ENCODE measurements at places on chromosomes 6 and 20.

- no peak for DNase-seq
Observed at GRCh38 chr6:10381133-10381829, 33.6 kb downstream of the TFAP2A start.

DNA sequence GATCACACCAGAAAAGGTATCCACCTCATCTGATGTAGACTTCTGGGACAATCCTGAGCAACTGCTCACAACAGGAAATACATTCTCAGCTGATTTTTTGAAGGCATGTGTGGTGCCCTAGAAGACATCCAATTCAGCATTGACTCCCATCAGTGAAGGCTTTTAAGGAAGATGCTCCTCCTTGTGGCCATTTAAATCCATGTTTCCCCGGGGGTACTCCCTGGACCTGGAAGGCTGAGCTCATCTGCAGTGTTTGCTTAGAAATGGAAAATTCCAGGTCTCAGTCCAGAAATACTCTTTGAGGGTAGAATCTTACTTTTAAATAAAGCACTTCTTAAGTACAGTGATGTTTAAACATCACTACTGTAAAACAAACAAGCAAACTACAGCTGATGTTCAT, 195.5 kb upstream of the PDE10A start:
- DNase-seq: no peak

GRCh38 chr6:166221040-166221439, 53.4 kb upstream of the TBXT start:
- no peak for DNase-seq

GRCh38 chr6:92701425-92702096, 717.8 kb downstream of the EPHA7 start:
- DNase-seq: no peak

DNA sequence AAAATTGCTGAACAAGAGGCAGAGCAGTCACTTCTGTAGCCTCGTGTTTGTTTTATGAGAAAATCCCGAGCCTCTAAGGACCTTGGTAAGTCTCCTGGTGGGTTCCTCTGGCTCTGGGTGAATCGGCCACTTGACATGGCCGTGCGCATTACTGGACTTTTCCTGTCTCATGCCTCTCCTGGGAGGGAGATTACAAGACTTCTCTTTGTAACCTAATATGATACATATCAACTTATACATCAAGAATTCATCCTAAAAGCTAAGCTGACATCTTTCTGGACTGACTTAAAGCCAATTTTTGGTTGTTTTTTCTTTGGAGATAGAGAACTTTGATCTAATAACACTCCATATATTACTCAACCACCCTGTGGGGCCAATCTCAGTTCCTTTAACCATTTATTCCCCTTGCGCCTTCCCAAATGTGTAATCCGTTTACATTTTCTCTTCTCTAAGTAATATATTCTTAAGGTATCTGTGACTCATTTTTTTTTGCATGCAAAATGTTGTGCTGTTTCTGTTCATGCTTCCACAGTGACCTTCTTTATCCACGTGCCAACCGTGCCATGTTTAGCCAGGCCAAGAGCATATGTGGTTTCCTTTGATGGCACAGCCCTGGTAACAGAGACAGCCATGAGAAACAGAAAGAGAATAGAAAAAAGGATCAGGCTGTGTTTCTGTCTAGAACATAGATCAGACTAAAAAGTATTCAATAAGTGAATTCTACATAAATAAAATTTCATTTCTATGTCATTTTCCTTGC, 47.5 kb upstream of the JAG1 start:
- no peak for DNase-seq

- no peak for DNase-seq
Observed at GRCh38 chr6:107435798-107436197, 23.6 kb downstream of the PDSS2 start.

- no peak for DNase-seq
Observed at GRCh38 chr6:17226786-17227233, 54.4 kb upstream of the RBM24 start.

DNA sequence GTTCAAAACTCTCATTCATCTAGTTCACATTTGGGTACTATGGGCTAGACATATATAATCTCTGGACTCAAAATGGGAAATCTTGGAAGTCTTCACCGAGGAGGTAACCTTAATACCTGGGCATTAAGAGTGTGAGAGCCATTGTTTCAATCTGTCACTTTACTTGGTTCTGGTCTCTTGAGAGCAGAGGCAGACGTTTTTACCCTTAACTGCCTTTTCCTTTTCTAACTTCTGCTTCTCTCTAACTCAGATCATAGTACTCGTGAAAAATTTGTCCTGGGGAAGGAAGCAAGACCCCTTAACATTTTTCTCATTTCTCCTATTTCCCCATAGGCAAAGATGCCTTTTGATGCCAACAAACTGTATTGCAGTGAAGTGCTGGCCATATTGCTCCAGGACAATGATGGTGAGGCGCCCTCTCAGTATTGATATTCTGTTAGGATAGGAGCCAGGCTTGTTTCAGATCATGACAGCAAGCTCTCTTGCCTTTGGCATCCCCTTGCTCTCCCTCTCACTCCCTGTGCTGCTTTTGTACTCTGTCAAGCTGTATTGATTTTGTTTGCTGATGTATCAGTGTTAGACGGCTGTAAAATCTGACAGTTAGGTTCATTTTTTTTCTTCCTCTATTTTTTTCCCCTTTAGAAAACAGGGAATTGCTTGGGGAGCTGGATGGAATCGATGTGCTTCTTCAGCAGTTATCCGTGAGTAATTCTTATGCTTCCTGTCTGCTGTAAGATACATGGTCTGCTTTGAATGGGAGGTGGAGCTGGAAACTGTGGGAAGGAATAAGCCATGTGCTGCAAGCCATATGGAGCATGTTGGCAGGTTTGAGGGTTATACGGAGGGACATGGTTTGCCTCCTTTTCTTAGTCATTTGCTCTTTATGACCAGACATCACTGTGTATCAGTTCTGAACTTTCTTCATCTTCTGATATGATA, 83.5 kb downstream of the CTNNBL1 start:
- no peak for DNase-seq

- DNase-seq: no peak
Observed at GRCh38 chr20:2616634-2617033, 35.8 kb upstream of the NOP56 start.

DNA sequence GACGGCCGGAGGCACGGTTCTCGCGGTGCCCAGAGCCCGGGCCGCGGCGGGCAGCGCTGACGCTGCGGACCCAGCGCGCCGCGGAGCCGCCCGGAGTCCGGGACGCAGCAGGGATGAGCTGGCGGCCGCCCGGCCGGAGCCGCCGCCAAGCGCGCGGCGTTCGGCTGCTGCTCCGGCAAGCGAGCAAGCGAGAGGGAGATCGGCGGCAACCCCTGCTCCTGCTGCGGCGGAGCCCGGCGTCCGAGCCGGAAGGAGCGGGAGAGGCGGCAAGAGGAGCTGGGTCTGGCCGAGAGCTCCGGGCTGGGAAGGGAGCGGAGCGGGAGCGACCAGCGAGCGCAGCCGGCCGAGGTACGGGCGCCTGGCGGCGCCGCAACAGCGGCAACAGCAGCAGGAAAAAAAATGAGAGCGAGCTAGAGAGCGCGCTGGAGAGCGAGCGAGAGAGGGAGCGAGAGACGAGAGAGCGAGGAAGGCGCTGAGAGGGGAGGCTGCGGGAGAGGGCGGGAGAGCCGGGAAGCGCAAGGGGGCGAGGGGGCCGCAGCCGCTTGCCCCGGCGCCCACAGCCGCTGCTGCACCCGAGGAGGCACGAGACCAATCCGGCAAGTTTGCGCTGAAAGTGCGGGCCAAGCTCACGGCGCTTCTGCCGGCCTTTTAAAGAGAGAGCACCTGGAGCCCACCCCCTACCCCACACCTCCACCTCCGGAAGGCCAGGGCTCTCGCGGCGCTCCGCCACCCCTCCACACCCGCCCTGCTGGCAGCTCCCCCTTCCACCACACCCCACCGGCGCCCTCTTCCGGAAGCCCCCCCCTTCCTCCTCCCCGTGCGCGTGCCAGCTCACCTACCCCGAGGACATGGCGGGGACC, 496 bp downstream of the GRM4 start:
- peak; percentile 37 for DNase-seq

- DNase-seq: no peak
Observed at GRCh38 chr20:19817017-19817416, 59.0 kb downstream of the RIN2 start.

DNA sequence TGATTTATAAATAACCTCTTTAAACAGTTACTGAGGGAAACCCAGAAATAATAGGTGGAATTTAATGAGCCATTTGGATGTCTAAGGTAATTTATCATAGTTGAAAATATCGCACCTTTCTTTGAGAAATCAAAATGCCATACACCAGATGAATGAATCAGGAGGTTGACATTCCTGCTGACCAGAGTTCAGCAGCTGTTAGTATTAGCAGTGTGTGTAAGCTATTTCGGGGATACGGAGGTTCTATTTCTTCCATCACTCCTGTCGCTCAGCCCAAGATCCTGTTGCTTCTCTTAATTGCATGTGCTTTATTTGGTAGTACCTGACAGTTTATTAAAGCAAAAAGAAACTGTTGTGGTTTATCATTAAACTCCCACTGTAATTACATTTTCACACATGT, 67.1 kb downstream of the HDGFL1 start:
- no peak for DNase-seq

- no peak for DNase-seq
Observed at GRCh38 chr20:43535370-43536004, 23.3 kb upstream of the SGK2 start.
